Urinary bladder (tissue), 4 donors: ENCODE measurements at places on chromosomes 6 and 20.

GRCh38 chr6:114068116-114068515 lies 97.2 kb upstream of the HDAC2 start:
- DNase-seq: no peak

DNA sequence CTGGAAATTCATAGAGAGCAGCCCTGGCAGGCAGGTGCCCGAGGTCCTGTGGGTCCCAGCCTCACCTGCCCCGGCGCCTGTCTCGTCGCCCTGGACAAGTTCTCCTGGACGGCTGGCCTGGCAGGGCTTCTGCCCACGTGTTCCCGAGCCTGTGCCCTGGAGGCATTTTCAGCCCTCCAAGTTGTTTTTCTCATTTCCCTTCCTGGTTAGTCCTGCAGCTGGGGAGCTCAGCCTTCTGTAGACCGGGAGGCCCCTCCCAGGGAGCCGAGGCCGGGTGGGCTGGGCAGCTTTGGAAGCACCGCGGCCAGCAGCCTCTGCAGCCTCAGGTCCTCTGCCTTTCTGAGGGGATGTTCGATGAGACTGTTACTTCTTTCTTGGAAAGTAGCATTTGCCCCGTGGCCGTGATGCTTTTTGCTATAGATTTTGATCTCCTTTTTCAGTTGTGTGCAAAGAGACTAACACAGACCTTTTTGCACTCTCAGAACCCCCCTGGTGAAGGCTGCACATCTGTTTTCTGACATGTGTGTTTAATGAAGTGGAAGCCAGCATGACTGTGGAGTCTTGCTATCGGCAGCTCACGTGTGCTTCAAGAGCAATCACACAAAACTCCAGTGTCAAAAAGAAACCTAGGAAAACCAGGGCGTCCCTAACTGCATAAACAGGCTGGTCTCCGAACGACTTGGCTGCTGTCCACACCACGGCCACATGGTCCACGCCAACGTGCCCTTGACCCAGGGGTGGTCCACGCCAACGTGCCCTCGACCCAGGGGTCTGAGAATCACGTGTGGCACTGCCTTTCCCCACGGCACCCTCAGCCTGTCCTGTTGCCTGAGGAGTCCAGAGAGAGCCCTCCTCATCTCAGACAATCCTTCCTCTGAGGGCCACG lies 207.5 kb downstream of the SMOC2 start:
- DNase-seq: no peak

DNA sequence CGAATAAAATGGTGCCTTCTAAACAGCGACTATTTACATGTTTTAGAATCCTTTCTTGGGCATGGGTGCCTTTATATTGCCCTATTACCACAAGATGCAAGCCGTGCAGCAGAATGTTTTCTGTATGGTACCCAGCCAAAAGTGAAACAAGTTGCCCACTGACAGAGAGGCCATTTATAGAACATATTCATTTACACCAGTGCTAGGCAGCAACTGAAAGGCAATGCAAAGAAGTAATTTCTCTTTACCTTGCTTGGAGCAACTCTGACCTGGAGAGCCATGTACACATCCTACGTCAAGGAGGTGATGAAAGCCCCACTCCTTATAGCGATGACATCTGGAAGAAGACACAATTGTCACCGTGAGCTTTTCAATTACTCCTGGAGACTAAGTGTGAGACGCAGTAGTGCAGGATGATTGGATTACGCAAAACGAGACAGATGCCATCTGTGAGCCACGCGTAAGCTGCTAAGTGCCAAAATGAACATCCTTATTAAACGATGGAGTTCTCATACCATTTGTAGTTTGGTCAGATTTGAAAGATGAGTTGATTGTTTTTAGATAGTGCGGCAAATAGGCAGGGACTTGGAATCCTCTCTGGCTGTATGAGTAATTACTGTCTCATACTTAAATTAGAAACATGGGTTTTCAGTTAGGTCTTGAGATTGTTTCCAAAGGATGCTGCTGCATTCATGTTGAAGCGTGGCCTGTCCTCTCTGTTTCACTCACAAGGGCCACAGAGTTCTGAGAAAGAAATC lies at the start of gene TMEM244:
Gene TMEM244 (minus strand): TSS at position 408 of the 758 bp plus-strand sequence. CDS start 127 bp downstream, at position 281.
- no peak for DNase-seq

DNA sequence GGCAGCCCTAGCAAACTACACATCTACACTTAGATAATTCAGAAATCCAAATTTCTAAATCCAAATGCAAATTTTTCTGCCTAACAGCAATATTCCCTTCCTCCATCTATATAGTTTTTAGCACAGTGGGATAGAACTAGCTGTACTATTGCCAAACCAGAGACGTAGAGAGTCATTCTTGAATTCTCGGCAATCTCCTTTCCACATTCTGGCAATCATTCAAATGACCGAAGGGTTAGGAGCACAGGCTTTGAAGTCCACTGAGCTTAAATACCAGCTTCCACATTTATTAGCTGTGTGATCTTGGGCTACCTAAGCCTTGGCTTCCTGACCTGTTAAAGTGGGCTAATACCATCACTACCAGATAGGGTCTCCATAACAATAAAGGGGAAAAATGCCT lies 3.1 kb upstream of the RPS12 start:
- DNase-seq: no peak

DNA sequence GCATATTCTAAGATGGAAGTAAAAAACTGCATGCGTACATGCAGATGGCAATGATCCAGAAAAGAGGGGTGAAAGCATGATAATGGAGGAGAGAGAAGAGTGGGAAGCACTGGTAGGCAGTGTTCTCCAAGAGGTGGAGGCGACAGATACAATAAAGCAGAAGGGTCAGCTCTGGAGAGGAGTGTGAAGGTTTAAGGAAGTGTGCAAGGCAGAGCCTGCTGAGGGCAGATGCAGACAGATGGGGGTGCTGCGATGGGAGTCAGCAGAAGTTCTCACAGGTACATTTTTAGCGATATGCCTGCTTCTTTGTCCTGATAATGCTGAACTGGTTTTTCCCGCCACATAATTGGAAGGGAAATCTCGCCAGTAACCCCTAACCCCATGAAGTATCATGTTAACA lies 81.1 kb upstream of the C6orf118 start:
- DNase-seq: no peak

DNA sequence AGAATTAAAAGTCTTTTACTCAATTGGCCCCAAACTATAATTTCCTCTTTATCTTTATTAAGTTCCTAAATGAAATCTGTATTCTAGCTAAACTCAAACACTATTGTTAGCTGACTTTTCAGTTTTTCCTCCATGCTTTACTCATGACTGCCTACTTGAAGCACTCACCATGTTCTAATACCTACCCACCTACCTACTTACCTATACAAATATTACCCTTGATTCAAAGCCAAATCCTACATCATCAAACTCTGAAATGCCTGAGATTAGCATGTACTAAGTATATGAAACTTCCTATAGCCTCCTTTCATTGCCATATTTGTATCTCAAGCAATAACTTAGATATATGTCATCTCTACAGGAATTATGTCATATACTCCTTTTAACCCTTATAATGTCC lies 259.7 kb downstream of the HDGFL1 start:
- no peak for DNase-seq

- no peak for DNase-seq
Observed at GRCh38 chr20:54228841-54229240, 21.0 kb downstream of the PFDN4 start.

- DNase-seq: no peak
Observed at GRCh38 chr6:122042960-122043735, 356.3 kb upstream of the HSF2 start.

DNA sequence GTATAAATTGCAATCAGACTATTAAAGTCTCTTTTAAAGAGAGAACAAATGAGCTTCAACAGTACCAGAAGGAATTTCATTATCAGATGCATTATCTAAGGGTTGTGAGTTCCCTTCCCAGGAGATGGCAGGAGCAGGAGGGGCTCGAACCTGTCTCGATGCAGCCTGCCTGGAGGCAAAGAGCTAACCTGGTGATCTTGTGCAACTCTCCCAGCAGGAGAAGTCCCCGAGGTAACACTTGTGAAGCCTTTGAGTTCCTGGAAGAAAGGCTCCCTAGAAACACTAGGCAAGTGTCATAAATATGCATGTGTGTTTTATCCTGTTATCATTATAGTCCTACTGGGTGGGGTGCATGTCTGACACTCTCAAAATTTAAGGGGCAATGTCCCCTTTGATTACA lies 232.2 kb upstream of the ARID1B start:
- DNase-seq: no peak

- no peak for DNase-seq
Observed at GRCh38 chr6:56242346-56242745, 5.0 kb downstream of the COL21A1 start.

DNA sequence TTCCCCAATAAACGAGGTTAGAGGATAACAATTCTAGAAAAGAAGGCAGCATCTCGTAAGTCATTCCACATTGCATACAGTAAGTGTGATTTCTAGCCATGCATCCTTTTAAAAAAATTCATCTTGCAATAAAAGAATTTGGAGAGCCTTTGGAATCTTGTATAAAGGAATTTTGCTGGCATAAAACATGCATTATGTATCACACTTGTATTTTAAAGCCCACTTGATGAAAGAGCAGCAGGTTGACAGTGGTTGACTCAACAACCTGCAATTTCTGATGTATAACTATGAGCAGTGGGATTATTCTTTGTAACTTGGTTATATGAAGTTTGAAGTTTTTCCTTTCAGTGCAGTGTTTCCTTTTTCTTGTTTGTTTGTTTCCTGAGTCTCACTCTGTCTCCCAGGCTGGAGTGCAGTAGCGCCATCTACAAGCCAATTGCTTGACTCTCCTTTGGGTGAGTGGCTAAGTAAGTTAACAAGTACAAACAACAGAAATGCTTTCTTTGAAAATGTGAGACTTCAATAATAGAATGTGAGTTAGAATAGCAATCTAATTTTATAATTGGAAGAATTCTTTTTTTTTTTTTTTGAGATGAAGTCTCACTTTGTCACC lies 39.9 kb downstream of the JARID2 start:
- DNase-seq: no peak

DNA sequence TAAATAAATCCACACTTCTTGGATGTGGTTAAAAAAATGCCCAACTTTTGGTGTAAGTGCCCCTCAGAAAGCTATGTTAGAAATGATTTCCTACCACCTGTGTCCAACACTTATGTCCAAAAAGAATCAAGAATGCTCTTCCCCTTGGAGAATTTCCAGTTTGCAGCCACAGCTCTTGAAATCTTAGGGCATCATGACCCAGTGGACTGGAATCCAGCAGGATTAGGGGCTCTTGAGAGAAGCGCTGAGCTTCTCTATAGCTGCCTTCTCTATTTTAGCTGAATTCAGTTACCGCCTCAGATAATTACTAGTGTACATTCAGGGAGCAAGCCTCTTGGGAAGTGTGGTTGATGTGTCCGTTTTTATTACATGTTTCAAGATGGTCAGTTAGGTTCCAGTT lies 2.5 kb downstream of the PHACTR1 start:
- DNase-seq: no peak

DNA sequence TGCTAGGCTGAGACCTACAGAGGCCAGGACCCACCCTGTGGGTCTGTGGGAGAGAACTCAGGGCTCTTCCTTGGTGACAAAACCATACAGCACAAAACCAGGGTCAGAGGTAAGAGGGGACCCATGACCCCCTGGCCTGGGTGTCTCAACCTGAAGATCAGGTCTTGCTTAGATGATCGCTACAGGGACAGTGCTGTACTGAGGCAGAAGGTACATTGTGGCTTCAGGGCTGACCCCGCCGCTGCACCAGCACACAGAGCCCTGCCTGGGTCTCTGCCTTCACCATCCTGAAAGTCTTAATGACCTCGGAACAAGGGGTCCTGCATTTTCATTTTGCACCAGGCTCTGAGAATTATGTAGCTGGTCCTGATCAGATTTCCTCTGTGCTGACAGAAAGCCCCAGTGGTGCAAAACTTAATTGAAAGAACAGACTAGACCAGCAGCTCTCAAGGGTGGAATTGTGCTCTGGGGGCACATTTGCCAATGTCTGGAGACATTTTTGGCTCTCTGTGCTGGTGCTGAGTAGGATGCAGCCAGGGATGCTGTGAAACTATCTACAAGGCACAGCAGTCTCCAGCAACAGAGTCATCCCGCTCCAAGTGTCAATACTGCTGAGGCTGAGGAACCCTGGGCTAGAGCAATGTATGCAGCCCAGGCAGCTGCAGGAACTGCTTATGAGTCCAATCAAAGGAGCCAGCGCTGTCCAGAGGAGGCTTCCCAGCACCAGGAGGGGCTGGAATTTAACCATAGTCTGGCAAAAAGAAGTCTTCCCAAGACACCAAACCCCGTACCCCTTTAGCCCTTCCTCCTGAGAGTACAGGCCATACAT lies 254.9 kb downstream of the ERMARD start:
- no peak for DNase-seq

- DNase-seq: no peak
Observed at GRCh38 chr6:5481033-5481432, 219.7 kb downstream of the FARS2 start.

DNA sequence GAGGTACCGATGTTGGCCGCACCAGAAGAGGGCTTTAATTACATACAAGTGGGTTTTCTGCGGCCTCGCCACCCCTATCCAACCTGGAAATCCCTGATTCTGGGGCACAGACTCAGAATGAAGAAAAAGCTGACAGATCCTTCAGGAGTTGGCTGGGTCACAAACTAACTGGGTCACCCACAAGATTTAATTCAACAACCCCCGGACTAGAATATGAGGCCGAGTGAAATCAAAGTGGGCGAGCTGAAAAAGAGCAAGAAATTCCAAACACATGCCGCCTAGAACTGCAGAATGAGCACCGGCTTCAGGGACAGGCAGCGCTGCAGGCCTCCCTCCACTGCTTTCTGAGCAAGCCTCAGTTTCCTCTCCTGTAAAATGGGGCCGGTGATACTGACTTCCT lies 30.0 kb downstream of the GRM4 start:
- DNase-seq: no peak

DNA sequence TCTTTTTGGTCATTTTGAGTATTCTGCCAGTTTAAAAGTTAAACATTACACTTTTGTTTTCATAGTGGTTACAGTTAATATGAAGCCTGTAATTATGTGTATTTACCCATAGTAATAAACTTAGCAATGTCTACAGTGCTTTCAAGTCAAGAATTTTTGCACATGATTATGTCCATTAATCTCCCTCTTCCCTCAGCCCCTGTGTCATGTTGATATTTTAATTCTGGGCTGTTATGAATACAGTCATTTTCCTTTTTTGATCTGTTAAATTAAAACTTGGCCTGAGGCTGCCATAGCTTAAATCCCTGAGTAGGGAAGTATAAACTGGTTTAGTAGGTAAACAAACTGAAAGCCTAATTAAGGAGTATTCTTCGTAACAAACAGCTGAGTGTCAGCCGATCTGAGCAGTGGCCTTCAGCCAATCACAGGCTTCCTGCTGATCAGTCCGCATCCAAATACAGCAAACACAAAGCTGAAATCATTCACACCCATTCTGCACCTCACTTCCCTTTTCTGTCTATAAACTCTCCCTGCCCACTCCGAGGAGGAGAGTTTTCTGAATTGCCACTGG lies 9.5 kb upstream of the SFT2D1 start:
- no peak for DNase-seq

DNA sequence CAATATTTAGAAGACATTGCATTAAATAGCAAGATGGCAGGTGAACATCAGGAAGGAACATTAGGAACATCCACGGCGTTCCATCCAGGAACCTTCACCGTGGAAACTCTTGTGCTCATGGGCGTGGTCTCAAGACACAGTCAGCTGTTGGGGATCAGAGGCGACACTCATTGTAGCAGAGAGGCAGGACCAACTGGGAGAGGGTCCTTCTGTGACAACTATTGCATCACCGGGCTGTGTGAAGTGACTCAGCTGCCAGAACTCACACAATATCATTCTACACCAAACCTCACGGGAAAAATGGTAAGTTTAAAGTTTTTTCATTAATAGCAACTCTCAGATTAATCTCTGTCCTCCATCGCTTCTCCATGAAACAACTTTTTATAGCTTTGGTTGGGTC lies 334.8 kb upstream of the SULF2 start:
- no peak for DNase-seq
